ENCODE measurements at places on chromosomes 16 and 17. TPM values are rescaled to one million over a fixed set of nuclear protein-coding genes. Genes with fewer than 3 reads are reported as not detected.

DNA sequence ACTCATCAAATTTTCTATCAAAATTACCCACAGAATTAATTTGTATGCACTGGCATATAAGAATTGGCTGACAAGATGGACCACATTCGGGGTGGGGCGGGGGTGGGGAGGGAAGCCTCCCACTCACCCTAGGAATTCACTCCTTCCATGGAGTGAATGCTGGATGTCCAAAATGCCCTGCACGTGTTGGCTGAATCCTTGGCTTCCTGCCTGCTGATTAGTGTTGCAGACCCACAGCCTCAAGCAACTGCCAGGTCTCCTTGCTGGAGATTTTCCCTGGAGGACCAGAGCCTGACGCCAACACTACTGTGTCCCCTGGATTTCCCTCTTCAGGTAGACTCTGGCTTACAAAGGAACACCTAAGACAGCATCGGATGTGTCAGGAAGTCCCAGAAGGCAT is 575.7 kb upstream of the CDH11 start:
- DNase-seq, result no peak

- no peak for DNase-seq
These were observed 6.7 kb upstream of the EVI2A start for GRCh38 chr17:31328160-31328535.

The DHX8 gene
- total RNA-seq, result 26.6 TPM

The LRRC75A gene
- 0.23 TPM for total RNA-seq

The MLYCD gene
- total RNA-seq, result 2.9 TPM

The ZNF750 gene
- 0.40 TPM for total RNA-seq

Data from epithelial cell of proximal tubule (primary cell).